ENCODE measurements at places on chromosomes 11 and 22.
A peak's percentile ranks its signal among the peaks of the same experiment; 100 is the strongest.

- DNase-seq = no peak
These were observed 231.1 kb downstream of the SWAP70 start for GRCh38 chr11:9895006-9895405.

- no peak for DNase-seq
These were observed 15.6 kb downstream of the SMC1B start for GRCh38 chr22:45397806-45398205.

- DNase-seq = peak; percentile 29
These were observed 1.1 kb downstream of the TTLL12 start for GRCh38 chr22:43185860-43186261.

GRCh38 chr22:46635756-46636155 is 15.6 kb downstream of the GRAMD4 start:
- no peak for DNase-seq

- DNase-seq = peak; percentile 82
These were observed at the start of gene KDELR3 for GRCh38 chr22:38467904-38468442. TSS of gene KDELR3 (plus strand) at chr22:38468096. CDS start at chr22:38468234, 138 bp downstream.

GRCh38 chr11:117034901-117035300 is 63.3 kb downstream of the SIK3 start:
- DNase-seq = no peak

DNA sequence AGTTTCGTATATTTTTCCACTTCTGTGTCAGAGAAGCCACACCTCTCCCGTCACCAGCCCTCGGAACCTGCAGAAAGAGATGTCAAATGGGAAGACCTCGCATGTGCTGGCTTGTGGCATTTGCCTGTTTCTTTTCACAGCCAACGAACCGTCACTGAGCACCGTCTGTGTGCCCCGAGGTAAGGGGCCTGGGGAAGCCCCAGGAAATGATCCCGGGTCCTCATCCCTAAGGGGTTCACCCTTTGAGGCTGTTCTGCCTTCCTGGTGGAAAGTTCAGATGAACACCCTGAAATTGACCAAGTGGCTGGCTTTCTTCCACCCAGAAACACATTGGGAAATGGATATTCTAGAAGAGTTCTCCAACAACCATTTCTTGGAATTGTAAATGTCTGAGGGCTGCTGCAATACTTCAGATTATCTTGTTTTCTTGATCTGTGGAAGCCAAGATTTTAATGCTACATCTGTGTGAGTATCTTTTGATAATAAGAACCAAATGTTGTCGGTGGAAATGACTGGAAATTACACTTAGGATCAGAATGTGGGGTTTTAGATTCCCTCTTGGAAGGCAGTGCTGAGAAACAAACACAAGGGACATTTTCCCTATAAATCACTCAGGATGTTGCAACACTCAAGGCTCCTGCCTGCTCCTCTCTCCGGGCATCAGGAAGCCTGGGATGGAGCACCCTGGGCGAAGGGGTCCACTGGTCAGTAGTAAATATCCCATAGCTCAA is 37.6 kb downstream of the RIBC2 start:
- no peak for DNase-seq

DNA sequence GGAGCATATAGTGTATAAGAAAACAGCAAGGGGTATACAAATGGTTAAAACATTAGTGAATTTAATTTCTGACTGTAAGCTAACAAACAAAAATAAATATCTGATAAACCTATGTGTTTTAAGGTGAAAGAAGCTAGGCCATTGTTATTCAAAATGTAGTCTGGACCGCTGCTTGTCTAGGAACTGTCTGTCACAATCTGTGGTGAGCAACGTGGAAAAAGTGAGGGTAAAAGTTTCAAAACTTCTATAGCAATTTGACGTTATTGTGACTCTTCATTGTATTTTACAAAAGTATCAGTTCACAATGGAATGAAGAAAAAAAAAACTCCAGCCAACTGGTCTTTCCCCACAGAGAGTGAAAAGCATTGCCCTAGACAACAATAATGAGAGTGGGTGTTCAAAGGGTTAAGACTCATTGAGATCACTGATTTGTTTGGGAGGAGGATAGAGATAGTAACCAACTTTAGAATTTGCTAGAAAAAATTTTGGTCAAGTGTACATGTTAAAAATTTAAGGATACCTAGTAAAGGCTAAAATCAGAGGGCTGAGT is 79.1 kb downstream of the UVRAG start:
- no peak for DNase-seq

DNA sequence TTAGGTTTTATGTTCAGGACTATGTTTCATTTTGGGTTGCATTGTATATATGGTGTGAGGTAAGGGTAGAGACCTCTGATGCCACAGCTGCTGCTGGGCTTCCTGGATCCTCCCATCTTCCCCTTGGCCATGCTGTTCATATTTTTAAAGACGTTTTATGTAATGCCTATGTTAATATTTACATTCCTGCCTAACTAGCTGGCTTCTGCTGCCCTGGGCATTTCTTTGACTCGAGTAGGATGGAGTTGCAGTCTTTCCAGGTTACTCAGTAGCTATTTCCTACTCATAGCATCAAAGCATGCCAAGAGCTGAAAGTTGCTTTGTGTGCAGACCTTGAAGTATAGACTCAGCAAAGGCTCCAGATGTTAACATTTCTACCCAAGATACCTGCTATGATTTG is 220.5 kb upstream of the CADM1 start:
- no peak for DNase-seq

DNA sequence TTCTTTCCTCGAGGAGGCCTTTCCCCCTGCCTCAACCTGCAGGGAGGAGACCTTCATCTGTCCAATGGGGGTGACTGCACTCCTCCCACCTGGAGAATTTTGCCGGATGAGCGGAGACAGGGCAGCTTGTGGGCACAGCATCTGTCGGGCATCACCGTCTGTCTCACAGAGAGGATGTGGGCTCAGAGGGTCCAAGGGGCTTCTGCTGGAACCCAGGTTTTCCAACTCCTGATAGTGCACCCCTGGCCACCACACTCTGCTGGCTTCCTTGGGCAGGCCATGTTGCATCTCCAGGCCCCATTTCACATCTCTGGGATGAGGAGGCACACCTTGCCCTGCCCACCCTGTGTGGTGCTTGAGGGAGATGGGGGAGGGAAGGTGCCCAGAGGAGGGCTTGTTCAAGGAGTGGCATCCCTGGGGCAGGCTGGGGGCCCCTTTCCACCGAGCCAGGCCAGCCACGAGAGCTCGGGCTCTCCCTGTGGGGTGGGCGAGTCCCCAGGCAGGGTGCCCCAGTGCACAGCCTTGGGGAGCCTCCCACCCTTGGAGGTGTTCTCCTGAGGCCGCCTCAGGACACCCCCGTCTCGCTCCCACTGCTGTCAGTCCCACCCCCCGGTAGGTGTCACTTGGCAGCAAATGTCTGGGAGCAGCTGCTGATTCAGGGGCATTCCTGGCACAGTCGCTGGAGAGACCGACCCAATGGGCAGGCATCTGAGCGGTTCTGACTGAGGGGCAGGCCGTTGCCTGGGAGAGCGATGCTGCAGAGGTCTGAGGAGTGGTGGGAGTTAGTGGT is 84.2 kb downstream of the MORC2 start:
- DNase-seq = no peak

GRCh38 chr11:57622263-57622662 is 24.8 kb downstream of the SERPING1 start:
- no peak for DNase-seq

- peak; percentile 52 for DNase-seq
These were observed 23.6 kb upstream of the ME3 start for GRCh38 chr11:86696004-86696403.

GRCh38 chr11:120231963-120232362 is 8.0 kb upstream of the POU2F3 start:
- DNase-seq = no peak

DNA sequence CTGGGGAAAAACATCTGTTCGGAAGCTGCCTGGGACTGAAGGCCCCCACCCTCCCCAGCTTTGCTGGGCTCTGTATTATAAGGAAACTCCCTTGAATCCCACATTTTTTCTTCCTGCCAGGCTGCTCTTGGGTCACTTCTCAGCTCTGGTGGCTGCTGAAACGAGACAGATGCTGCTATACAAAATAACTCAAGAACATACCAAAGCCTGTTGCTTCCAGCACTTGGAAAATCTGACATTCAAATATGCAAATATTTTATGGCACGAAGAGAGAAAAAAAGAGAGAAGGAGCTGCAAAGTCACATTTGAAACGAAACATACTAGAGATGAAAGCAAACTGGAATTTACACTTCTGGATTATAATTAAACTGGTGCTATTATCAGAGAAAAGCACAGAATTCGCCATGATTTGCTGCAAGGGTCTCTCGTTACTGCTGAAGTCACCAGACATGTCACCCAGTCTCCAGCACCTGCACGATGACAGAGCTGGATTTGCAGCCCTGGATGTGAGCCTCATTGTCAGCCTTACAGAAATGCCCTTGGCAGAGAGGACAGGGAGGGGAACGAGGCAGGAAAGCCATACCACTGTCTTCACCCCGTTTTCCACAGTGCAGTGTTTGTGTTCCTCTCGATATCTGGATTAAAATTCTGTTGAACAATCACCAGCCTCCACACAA is 47.9 kb upstream of the IGSF9B start:
- DNase-seq = no peak

DNA sequence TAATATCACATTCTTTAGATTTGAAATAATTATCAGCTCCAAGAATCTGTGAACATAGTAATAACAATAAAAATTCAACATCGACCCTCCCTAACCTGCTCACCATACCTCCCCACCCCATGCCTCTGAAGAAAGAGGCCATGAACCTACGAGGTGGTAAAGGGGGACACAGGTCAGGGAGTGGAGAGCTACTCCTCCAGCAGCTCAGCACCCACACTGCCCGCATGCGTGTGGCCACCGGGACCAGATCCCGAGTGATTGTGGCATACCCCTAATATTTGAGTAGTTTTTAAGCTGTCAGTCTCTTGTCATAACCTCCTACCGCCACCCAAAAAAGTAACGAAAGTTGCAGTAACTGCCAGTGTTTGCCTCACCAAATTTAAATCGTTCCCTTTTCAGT is 16.8 kb upstream of the ADSL start:
- no peak for DNase-seq

GRCh38 chr22:39897841-39898240 is 3.0 kb upstream of the GRAP2 start:
- no peak for DNase-seq

DNA sequence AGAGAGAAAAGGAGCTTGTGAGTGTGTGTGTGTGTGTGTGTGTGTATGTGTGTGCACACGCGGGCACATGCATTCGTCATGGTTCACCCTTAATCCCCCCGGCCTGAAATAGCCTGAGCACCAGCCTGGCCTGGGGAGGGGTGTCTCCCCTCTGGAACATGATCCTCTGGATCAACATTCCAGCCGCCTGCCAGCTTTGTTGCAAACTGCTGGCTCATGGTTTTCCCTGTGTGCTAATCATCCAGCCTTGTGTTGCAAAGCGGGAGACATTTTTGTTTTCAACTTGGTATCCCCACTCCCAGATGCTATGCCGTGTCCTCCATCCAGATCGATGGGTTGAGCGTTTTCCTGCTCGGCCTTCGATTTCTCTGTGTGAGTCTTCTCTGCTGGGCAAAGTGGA is 94.3 kb downstream of the FEZ1 start:
- no peak for DNase-seq

DNA sequence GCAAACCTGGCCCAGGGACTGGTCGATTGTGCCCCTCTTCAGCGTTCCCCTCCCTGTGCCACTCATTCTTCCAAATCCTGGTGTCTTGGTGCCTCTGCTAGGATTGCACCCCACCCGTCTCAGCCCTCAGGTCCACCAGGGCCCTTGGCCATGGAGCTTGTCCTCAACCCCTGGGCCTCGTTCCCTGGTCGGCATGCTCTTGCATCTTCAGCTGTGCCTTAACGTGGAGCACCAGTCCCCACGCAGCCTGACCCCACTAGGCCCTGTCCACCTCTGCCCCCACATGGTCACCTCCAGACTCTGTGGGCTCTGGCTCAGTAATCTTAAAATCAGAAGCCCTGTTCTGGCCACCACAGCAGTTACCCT is 61.1 kb downstream of the OSBP2 start:
- DNase-seq = no peak

GRCh38 chr11:45761659-45762058 is 43.3 kb upstream of the SLC35C1 start:
- DNase-seq = no peak

GRCh38 chr11:61406067-61406466 is 13.7 kb downstream of the TMEM216 start:
- no peak for DNase-seq

- peak; percentile 53 for DNase-seq
These were observed 59.4 kb downstream of the F2 start for GRCh38 chr11:46778416-46778815.

- DNase-seq = no peak
These were observed 139.8 kb downstream of the ELP4 start for GRCh38 chr11:31649129-31649966.

GRCh38 chr22:47442821-47443220 is 680.4 kb downstream of the TBC1D22A start:
- DNase-seq = no peak

DNA sequence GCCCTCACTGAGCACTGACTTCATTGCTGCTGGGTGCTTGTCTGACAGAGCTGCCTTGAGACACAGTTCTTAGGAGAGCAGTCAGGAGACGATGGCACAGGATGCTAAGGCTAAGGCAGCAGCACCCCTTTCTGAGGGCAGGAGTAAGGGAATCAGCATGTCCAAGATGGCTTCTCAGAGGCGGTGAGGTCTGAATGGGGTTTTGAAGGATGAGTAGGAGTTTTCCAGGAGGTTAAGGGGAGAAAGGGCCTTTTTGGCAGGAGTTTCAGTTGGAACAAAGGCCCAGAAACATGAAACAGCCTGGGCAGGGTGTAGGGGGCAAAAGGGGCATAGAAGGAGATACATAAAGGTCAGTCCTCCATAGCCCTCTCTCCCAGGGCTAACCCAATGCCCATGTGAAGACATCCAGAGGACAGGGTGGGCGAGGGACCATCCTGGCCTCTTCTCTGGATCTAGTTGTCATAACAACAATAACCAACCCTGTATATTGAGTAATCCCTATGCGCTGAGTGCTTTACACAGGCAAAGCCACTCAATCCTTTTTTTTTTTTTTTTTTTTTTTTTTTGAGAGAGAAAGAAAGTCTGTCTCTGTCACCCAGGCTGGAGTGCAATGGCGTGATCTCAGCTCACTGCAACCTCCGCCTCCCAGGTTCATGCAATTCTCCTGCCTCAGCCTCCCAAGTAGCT is 19.0 kb downstream of the CYTH4 start:
- no peak for DNase-seq

DNA sequence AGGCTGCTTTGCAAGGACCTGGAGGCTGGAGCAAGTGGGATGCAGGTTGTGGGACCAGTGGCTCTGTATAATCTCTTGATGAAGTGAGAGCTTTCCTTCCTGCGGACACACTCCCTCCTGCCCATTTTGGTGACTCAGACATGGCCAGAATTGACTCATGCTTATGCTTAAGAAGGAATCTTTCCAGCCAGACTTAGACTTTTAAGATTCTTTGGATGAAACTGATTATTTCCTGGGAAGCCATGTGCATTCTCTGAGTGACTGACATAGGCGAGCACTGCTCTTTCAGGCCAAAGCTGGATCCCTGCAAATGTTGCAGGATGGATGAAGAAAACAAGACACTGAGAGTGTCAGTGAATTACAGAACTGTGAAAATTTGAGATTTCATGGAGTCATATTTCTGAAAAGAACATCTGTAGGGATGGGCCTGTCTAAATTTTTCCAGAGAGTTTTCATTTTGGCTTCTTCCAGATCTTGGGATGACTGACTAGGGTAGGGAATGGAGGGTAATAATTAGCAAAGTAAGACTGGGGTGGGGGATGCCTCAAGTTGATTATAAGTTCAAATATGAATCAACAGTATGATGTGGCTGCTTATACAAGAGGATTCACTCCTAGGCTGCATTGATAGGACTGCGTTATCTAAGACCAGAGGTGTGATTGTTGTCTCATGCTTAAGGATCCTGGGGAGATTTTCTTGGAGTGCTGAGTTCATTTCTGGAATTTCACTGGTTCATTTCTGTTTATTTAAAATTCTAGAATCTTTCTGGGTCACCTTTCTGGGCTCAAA is 195.8 kb downstream of the HIPK3 start:
- no peak for DNase-seq

Measured in LoVo (cell line).